ENCODE measurements at places on chromosomes 5 and 9.
A peak's percentile ranks its signal among the peaks of the same experiment; 100 is the strongest.

- DNase-seq: no peak
Observed at GRCh38 chr5:6370580-6370979, 7.8 kb downstream of the MED10 start.

DNA sequence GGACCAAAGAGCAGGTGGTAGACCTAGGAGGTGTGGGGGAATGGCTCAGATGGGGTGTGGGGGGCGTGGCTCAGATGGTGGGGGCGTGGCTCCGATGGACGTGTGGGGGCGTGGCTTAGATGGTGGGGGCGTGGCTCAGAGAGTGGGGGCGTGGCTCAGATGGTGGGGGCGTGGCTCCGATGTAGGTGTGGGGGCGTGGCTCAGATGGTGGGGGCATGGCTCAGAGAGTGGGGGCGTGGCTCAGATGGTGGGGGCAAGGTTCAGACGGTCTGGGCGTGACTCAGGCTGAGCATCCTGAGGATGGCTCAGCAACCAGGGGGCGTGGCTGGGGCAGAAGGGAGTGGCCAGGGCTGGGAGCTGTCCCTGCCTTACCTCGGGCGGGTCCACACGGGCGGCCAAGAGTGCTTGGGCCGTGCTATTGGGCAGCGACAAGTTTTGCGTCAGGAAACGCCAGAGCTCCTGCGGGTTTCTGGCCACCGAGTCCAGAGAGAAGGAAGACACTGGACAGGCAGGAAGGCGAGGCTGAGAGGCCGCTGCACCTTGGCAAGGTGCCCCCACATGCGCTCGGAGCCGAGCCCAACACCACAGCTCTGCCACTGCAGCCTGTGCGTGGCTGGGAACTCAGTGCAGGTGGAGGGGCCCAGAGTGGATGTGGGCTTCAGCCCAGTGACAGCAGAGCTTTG lies 5.9 kb downstream of the ABCA2 start:
- peak; percentile 78 for DNase-seq

DNA sequence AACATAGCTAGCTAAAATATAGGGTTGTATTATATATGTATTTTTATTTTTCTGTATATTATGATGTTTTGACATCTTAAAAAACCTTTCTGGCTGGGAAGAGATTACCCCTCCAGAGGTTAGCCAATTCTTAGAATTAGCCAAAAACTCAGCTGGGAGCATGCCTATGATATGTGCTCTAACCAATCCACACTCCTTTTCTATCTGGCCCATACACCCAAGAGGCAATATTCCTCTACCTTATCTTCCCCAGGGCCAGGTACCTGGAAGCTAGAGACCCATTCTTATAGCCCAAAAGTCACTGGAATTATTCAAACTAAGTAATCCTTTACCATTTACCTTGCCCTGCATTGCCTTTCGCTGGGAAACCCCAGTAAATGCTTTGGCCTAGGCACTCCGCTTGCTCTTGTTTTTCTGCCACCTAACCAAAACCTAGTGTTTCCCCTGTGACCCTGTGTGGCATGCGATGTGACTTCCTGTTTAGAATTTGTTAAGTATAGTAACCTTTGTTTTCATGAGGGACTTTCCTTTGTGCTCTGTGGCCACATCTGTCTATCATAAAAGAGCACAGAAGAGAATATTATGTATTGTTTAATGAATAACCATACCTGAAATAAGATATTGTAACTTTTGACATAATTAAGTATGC lies 37.4 kb downstream of the CSNK1G3 start:
- DNase-seq: peak; percentile 55

DNA sequence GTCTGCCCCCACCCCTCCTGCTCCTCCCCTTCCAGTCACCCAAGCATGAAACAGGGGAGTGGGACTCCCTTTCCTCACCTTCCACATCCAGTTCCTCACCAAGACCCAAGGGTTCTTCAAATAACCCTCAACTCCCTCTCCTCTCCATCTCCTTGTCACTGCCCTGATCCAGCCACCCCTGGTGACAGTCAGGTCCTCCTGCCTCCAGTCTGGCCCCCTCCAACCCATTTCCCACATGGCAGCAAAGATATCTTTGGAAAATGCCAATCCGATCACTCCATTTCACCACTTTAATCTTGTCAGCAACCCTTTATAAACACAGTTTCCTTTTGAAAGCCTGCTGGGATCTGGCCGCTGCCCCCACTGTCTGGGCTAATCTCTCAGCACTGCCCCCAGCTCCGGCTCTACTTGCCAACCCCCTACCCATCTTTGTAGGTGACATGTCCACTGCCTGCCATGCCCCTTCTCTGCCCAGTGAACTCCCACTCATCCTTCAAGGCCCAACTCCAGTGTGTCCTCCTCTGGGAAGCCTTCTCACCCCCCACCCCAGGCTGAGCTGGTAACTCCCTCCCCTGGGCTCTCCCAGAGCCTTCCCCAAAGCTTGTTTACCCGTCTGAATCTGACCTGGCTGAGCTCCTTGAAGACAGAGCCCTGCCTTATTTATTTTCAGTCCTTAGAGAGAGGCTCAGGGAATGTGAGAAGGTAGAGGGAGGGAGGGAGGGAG lies 781 bp upstream of the MYOZ3 start:
- no peak for DNase-seq

GRCh38 chr5:112614285-112614684 lies 123.4 kb upstream of the APC start:
- DNase-seq: no peak

GRCh38 chr5:113735751-113736150 lies 222.3 kb downstream of the YTHDC2 start:
- DNase-seq: no peak

GRCh38 chr5:136182618-136183017 lies 10.3 kb downstream of the SMIM32 start:
- DNase-seq: no peak

- no peak for DNase-seq
Observed at GRCh38 chr5:37490120-37490810, 111.1 kb downstream of the WDR70 start.

- no peak for DNase-seq
Observed at GRCh38 chr9:4243113-4243512, 56.8 kb downstream of the GLIS3 start.

GRCh38 chr5:74833537-74834266 lies 32.5 kb downstream of the FAM169A start:
- DNase-seq: no peak

Measured in activated naive CD4-positive, alpha-beta T cell treated with Interleukin-2 at 50 U/mL for 16 hours (primary cell).